NAMALWA (cell line): ENCODE measurements at places on chromosomes 7 and 10.

DNA sequence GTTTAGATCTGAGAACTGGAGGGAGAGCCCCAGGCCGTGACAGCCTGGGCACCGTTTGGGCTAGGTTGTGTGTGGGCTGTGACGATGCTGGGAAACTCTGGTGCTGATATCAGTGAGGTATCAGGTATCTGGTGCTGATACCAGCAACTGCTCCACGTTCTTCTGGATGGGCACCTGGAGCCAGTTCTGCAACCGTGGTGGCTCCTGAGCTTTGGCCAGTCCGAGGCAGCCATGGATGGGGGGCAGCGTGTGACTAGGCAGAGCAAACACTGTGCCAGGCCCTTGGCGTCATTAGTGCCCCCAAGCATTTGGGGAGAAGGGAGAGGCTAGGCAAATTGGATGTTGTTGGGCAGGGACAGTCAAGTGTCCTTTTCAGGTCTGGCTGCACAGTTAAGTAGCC is 57.9 kb downstream of the ZNF467 start:
- DNase-seq = no peak

DNA sequence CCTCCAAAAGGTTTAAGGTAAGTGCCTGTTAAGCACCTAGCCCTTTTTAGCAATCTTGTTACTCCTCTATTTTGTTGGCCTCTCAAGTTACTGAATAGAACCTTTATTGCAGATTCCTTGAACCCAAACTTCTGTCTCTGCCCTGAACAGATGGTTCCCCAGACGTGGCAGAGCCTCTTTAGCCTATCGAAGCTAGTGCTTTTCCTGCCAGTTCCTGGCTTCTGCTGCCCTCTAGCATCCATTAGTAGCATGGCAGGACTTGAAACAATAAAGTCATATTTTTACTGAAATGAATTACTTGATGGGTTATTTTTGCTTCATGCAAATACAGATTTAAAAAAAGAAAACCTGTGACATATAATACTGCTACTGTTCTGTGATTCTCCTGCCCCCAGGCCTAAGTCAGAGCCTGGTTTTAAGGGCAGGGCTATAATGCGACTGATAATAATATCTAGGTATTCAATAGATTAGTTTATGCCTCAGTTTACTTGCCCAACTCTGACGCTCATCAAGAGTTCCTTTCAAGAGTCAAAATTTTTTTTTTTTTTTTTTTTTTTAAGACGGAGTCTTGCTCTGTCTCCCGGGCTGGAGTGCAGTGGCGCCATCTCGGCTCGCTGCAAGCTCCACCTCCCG is 84.3 kb upstream of the PHF14 start:
- peak; percentile 87 for DNase-seq

DNA sequence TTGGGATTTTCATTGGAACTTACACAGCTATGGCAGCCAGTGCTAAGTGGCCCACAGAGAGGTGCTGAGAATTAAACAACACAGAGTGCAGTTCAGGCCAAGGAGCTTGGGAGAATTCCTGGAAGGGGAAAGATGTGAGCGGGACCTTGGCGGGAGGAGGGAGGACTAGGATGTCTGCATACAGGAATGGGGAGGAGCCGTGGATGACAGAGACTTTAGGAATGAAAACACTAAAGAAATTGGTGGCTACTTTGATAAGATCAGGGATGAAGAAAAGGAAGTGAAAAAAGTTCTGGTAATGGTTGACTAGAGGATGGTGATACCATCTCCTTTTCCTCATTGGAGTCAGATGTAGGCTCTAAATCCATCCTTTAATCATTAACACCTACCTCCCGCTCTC is 234.2 kb upstream of the FZD8 start:
- DNase-seq = no peak

DNA sequence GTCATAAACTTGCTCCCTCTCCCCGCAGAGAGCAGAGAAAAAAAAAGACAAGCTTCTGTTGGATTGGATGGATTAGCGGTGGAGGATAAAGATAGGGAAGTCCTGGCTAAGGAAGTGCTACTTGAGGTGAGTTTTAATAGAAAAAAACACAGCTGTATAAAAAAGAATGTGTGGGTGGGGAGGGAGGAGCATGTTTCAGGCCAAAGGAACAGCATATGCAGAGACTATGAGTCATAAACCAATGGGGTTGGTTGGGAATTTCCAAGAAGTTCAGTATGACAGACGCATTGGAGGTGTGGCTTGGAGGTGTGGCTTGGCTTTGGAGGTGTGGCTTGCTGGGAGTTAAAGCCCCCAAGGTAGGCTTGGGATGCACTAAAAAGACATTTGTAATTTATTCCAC is 103.0 kb upstream of the LSM8 start:
- DNase-seq = peak; percentile 30

DNA sequence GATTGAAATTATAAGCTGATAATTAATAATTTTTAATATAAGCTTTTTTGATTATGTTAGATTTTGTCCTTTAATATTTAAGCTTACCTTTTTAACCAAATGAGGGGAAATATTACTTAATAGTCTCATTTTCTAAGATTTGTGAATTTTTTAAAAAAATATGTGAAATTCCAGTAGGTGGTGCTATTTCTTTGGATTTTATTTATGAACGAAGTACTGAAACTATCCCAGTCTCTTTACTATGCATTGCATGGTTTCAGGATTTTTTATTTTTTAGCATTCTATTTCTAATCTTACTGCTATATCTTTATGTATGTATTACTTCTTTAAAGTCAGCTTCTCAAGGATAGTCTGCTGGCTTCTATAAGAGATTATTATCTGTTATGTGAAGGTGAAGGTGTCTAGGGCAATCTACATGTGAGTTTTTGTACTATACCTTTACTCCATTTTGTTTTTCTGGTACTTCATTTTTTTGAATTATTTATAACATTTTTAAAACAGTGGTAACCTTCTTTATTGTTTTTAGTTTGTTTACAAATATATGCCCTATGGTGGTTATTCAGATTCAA is 78.3 kb downstream of the ATRNL1 start:
- peak; percentile 31 for DNase-seq

DNA sequence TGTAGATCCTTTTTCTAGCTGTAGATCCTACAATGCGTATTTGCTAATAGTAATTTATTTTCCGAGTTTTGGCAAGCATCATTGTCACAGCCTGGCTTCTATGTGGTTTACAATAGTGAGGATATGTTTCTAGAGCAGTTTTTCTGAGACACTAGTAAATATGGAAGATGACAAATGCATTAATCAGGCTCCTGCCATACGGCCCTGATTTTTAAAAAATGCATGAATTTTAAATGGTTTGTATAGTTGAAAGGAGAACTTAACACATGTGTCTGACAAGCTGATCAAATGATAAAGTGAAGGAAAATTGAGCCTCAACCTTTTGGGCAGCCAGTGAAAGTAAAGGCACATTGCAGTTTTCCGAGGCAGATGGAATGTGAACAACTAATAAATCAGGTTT is 354.1 kb downstream of the EXOC4 start:
- DNase-seq = no peak

- DNase-seq = no peak
Measured at GRCh38 chr7:47361746-47362215, 220.1 kb downstream of the TNS3 start.

- DNase-seq = no peak
Measured at GRCh38 chr7:134440067-134440466, 18.8 kb downstream of the AKR1B1 start.

GRCh38 chr10:113291413-113291812 is 261.4 kb upstream of the HABP2 start:
- no peak for DNase-seq

DNA sequence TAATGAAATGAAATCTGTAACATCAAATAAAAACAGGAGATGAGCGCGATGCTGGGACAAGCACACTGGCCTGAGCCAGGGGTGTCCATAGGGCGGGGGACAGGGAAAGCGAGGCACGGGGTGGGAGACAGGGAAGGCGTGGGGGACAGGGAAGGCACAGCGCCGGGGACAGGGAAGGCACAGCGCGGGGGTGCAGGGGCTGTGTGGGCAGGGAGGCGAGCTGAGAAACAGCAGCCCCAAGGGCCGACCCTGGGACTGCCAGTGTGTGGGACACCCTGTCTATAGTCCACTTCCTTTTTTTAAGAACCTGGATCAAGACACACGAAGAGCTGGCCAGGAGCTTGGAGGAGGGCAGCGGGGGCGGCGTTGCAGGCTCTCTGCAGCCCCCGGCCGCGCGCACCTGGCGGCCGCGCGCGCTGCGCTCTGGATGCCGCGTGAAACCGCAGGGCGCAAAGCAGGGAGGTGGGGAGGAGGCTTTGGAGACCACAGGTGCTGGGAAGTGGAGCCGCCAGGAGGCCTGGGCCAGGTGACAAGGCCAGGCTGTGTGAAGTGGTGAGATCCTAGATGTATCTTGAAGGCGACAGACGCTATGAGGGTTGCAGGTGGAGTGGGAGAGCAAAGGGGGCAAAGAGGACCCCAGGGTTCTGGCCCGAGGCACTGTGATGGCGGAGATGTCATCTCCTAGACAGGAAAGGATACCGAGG is 157.7 kb downstream of the COBL start:
- DNase-seq = no peak

DNA sequence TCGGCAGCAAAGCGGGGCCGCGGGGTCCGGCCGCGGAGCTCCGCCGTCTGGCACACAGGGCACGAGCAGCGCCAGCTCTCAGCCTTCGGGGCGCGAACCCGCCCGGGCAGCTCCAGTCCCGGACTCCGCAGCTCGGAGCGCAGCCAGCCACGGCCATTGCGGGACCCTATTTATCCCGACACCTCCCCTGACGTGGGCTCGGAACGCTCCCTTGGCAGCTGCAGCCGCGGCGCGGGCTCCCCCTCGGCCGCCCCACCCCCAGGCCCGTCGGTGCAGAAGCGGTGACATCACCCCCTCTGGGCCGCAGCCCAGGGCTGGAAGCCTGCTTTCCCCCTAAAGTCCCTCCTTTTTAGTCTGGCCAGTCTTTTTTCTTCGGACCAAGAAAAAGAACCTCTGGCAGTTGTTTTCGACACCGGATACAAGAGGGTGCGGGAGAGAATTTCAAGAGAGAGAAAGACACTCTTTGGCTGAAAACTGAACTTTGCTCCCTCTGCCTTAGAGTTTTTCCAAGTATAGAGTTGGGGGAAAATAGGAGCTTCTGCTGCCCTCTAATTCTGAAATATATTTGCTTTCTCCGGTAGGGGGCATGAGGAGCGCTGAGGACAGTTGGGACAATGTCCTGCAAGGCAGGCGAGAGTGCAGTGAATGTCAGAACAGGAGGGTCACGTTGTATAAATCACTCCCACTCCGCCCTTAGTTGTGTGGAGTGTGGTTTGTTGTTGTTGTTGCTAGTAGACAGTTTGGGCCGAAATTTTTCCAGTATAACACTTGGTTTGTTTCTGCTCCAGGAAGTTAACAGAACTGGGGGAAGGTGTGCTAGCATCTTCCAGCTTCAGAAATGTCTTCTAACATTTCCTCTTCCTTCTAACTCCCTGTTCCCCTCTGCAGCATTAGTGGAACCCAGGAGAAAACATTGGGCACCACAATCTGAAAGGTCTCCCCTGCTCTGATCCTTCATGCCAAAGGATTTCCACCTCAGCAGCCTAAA is at the start of gene SFRP4:
SFRP4 (minus strand) TSS at position 145 of the 988 bp plus-strand sequence. CDS start 280 bp downstream, outside the sequence.
- DNase-seq = peak; percentile 67

DNA sequence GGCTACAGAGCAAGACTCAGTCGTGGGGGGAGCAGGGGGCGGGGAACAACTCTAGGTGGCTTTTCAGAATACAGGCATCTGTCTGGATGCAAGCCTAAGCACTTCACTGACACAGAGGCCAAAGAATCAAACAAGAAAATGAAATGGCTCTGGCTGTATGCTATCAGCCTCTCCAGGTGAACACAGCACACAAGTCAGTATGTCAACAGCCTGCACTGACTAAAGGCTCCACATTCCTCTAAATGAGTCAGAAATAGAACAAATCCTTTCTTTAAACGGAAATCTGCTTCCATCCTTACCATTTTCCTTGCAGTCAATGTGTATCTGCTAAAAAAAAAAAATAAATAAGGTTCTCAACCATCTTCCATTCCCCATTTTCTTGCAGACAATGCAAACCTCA is 88.3 kb downstream of the ARMH3 start:
- no peak for DNase-seq

- no peak for DNase-seq
Measured at GRCh38 chr10:93300981-93301380, 181.2 kb downstream of the MYOF start.
